ENCODE measurements at places on chromosomes 2 and 18.

GRCh38 chr2:174606336-174606735, 8.7 kb upstream of the WIPF1 start:
- no peak for DNase-seq

DNA sequence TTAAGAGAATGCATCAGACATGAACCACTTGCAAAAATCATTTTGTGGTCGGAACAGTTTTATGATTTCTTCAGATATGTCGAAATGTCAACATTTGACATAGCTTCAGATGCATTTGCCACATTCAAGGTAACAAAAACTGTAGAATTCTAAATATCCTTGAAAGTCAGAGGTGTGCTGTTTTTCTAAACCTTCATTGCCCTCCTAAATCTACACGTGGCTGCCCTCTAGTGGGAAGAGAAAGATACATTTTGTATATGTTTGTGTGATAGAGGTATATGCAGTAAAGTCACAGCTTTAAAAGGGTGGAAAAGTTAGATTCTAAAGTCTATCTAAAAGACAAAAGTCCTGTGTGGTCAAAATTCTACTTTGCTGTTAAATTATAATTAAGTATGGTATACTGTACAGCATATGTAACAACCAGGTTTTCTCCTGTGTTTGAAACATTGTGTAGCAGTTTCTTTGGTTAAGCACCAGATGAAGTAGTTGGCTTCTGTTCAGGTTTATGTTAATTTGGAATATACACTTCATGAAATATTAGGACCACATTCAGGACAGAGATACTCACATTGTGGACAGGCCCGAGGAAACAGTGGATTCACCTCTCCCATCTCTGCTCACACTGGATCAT, 65.9 kb upstream of the ITM2C start:
- DNase-seq: no peak

GRCh38 chr18:79067611-79068010, 1.6 kb upstream of the ATP9B start:
- no peak for DNase-seq

DNA sequence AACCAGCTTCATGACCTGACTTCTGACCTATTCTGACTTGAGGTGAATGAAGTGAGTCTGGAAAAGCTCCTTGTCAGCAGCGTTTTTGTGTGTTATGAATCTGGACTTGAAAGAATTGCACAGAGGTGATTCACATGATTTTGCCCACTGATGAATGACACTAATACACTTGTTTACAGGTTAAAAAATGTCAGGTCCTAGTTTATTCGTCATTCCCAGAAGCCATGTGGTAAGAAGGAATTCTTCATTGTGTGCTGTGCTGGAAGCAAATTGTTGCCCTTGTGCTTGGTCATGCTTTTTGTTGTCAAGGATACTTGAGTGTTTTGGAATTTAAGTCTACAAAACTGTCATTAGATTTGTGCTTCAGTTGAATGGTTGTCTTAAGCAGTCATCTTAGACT, 15.5 kb downstream of the SEC11C start:
- no peak for DNase-seq

- no peak for DNase-seq
Observed at GRCh38 chr2:141994066-141994465, 136.8 kb downstream of the LRP1B start.

DNA sequence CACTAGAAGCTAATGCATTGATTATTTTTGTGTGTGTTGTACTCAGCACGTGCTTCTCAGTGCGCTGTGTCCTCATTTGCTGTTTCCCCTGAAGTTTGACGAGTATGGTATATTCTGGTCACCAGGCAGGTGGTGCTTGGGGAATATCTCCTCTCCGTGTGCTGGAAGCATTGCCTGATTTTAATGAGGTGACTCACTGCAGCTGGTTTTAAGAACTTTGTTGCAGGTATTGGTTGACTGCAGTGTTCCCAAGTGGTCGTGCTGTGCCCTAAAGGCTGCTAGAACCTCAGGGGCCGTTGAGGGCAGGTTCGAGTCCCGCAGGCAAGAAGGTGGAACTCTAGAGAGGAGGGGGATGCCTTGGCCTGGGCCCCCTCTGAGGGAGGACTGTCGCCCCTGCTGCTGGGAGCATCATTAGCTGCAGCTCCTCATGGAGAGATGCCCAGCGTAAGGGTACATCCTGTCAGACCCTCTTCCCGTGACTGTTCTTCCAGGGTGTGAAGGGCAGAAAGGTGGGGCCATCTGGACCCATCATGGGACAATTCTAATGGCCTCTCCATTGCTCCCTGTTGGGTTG, 82.6 kb downstream of the AGAP1 start:
- no peak for DNase-seq

GRCh38 chr2:221602938-221603337, 30.8 kb upstream of the EPHA4 start:
- DNase-seq: no peak

DNA sequence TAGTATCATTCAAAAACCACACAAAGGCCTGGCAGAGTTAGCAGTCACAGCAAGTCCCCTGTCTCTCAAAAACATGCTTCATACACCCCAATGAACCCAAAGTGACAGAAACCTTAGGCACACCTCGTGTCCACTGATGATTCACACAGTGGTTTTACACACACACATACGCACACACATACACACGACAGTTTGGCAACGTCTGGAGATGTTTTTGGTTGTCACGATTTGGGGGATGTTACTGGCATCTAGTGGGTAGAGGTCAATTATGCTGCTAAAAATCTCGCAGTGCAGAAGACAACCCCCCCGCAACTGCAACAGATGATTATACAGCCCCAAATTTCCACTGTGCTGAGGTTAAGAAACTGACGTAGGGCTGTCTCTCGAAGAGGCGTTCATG, 72.9 kb upstream of the PARD3B start:
- DNase-seq: no peak

DNA sequence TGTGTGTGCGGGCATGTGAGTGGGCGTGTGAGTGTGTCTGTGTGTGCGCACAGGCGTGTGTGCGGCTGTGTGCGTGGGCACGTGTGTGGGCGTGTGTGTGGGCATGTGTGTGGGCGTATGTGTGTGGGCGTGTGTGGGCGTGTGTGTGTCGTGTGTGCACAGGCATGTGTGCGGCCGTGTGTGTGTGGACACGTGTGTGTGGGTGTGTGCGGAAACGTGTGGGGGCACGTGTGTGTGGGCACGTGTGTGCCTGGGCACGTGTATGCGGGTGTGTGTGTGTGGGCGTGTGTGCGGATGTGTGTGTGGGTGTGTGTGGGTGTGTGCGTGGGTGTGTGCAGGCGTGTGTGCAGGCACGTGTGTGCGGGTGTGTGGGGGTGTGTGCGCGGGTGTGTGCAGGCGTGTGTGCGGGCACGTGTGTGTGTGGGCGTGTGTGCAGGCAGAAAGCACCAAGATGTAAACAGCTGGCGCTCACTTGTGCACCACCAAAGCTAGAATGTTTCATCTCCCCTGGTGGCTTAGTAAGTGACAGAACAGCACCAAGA, 31.2 kb upstream of the ALKAL2 start:
- no peak for DNase-seq

- no peak for DNase-seq
Observed at GRCh38 chr2:129876541-129876940, 102.9 kb upstream of the RAB6C start.

DNA sequence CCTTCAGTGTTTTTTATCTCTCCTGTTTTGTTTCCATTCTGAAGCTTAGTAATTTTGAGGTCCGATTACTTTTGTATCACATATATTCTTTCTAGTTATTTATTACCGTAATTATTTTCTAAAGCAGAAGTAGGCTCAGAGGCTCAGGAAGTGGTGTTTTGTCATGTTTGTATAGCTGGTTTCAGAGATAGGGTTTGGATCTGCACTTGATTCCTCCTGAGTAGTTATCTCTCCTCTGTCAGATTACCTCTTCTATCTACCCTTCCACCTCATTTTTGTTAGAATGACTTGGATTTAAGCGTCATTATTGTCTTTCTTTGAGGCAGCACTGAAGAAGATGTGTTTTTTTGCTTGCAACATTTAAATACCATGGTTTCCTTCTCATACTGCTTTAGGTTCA, 95.4 kb downstream of the MTA3 start:
- no peak for DNase-seq

GRCh38 chr18:23302851-23303527, 150.1 kb upstream of the RIOK3 start:
- DNase-seq: no peak
